CD4-positive, alpha-beta T cell treated with Interleukin-21 for 1 hour (primary cell): ENCODE measurements at places on chromosomes 5 and 9.

GRCh38 chr5:131986161-131986912, 25.1 kb downstream of the ACSL6 start:
- no peak for DNase-seq

DNA sequence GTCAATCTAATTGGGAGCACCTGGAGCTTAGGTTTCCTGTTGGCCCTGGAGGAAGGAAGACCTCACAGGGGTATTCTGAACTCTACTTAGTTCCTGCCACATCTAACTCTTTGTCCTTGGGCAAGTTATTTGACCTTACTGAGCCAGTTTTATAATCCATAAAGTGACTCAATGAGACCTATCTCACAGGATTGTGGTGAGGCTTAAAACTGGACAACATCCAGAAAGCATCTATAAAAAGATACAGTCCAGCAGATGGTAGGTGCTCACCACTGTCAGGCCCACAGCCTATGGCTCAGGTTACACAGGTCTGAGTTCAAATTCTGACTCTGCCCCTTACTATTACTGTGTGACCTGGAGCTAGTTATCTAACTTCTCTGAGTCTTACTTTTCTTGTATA, 23.3 kb downstream of the KCNV2 start:
- DNase-seq = no peak

DNA sequence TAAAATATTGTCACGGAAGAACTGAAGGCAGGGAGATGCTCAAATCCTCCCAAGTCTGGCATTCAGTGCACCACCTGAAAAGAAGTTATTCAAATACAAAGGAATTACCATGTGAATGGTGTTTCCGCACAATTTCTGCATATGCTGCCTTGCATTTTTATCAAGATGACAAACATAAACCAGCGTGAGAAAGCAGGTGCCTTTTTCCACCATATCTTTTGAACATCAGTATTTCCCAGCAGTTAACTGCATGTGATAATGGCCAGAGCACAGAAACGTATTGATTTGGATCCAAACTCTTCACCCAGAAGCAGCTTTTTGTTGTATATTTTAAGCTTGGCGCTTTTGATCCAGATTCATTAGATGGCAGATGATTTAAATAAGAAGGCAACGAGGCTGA, 808.0 kb downstream of the TLE1 start:
- no peak for DNase-seq

DNA sequence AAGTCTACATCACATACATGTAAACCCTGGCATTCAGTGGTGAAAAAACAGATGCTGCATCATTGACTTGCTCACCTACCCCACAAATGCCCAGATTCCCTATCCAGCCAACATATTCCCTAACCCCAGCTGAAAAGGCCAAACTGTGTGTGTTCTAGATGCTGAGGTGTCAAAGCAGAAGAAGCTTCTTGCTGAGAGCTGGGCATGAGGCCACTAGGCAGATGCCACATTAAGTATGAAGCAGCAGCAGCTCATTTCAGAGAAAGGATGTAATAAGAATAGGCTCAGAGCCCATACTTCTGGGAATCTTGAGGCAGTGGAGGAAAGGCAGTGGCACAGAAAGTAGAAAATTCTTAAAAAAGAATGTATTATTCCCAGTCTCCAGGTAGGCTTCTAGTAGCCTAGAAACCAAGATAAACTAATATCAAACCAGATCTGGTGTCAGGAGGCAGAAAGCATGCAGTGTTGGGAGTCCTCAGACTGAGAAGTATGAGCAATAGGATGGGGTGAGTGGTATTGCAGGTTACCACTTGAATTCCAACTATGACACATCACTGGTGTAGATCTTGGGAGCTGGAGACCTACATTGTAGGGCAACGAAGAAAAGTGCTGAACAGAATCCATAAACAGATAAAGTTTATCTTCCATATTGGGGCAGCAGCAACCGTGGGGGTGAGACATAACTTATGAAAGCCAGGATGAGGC, 71.9 kb upstream of the GRHPR start:
- no peak for DNase-seq

DNA sequence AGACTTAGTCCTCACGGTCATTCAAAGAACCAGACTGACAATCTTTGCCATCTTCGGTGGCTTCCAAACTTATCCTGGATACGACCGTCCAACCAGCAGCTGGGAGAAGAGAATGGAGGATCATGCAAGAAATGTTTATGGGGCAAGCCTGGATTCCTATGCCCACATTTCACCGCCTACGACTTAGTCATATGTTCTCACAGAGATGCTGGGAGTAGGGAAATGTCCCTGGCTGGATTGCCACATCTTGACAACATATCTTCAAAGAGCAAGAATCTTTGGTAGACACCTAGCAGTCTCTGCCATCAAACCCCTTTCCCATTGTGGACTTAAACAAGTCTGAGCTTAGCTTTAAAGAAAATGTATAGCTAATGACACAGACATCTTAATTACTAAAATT, 5.0 kb downstream of the MED7 start:
- no peak for DNase-seq

DNA sequence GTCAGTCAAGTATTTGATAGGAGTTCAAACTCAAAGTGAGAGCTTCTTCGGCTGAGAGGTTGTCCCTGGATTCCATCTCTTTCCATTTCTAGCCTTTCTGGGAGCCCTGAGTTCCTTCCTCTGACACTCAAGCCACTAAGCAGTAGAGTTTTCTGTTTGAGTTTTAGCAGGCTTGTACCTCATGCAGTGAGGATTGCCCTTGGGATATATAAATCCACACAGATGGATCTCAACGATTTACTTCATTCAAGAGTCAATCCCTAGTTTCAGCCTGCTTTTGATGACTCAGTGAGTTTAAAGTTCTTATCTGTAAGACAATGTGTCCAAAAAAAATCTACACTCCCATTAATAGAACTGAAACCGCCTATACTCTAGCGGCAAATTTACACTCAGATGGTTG, 2240.9 kb upstream of the WWC1 start:
- DNase-seq = no peak

DNA sequence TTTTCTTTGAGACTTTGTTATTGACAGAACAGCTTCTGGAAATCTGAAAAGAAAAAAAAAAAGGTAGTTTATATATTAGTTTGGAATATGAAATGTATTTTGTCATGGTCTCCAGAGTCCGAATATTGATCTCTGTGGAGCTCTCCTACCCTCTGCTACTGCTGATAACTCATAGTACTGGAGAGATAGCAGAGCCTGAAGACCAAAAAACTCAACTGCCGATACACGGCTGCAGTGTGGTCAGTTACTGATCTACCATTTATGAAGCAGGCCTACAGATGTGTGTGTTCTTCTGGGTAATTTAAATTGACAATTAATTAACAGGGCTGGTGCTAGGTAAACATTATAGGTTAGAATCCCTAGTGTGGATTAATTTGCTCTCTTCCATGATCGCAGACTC, 3.8 kb upstream of the FAM120A start:
- DNase-seq = no peak

- peak; percentile 61 for DNase-seq
Observed at GRCh38 chr9:129866394-129867135, 31.3 kb downstream of the USP20 start.

DNA sequence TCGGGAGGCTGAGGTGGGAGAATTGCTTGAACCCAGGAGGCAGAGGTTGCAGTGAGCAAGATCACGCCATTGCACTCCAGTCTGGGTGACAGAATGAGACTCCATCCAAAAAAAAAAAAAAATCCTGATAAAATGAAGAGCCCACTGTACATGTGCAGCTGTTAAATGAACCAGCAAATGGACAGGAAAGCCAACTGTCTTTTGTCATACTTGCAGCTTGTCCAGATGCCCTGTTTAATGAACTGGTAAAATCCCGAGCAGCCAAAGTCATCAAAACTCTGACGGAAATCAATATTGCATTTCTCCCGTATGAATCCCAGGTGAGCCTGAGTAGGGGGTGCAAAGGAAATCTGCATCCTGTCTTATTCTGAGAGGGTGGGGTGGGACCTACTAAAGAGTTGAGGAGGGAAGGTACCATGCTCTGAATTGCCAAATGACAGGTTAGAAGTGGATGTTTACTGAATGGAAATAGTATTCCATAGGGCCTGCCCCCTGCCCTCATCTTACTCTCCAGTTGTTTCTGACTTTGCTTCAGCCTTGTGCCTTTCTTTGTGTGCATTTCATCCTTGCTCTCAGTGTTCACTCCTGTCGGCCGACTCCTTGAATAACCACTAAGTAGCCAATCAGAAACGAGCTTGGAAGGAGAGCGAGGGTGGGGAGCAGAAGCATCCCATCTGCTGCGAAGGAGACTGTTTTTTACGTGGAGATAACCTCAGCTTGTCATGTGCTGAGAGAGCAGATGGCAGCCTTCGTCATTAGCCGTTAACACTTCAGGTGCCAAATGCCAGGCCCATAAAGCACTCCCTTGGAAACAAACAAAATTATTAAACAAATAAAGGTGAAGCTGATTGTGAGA, 45.7 kb upstream of the CFAP157 start:
- DNase-seq = no peak

GRCh38 chr5:177364159-177364962, 6.6 kb downstream of the RGS14 start:
- no peak for DNase-seq
